Iris pigment epithelial cell (primary cell): ENCODE measurements at places on chromosomes 12 and 14.

GRCh38 chr14:101458741-101459550 is 102.3 kb upstream of the DIO3 start:
- no peak for DNase-seq

DNA sequence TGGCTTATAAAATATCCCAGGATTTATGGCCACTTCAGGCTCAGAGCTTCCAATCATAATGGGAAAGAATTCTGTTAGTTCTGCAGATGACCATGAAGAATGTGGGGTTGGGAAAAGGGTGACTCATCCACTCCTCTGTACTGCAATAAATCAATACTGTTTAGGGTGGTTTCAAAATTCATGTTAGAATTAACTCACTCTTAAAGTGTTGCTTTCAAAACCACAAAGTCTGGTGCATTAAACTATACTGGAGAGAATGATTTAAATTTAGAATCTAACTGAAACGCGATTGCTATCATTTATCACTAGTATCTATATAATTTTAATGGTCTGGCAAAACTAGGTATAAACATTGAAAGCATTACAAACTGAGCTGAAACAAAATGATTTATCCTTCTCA is 798 bp downstream of the CCDC198 start:
- peak; percentile 62 for DNase-seq

DNA sequence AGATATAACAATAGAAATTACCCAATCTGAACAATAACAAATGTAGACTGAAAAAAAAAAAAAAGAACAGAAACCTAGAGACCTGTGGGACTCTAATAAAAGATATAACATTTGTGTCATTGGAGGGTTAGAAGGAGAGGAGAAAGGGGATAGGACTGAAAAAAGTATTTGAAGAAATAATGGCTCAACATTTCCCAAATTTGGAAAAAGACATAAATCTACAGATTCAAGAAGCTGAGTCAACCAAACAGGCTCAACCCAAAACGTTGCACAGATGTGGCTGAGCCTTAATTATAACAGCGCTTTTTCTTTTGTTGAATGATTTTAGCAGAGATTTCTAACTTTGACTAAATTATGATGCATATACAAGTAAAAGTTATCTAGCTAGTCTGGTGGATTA is 131.3 kb downstream of the TMTC3 start:
- DNase-seq, result no peak

- DNase-seq, result no peak
Measured at GRCh38 chr12:80830533-80831088, 107.1 kb downstream of the LIN7A start.

DNA sequence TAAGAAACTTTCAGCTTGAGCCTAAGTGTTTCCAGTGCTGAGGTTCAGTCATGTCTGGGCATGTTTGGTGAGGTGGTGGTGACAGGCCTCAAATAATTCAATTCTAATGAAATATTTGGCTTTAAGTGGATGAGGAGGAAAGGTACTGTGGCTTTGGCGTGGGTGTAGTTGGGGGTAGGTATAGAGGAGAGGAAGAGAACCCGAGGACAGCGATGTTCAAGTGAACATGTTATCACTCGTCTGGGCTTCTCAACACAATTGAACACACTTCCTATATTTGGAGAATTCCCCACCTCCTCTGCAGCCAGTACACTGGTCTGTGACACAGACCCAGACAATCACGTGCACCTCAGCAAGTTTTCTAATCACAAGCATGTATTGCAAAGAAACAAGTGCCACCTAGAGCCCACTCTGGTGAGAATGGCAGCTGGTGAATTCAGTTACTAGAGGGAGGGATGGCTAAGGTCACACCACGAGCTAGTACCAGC is 53.0 kb downstream of the IFNG-AS1 start:
- no peak for DNase-seq

DNA sequence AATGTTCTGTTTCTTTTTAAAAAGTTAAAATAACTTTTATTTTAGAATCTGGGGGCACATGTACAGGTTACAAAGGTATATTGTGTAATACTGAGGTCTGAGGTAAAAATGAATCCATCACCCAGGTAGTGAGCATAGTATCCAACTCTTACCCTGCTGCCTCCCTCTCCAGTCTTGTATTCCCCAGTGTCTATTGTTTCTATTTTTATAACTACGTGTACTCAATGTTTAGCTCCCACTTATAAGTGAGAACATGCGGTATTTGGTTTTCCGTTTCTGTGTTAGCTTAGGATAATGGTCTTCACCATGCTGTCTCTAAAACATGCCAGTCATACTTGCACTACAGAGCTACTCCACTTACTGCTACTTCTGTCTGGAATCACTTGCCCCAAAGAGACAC is 8.4 kb downstream of the FBXO33 start:
- no peak for DNase-seq

- peak; percentile 14 for DNase-seq
Measured at GRCh38 chr14:23286902-23287479, 1.1 kb upstream of the HOMEZ start.

- peak; percentile 67 for DNase-seq
Measured at GRCh38 chr12:91811481-91812287, 334.0 kb downstream of the BTG1 start.

GRCh38 chr12:49030119-49030518 is 11.5 kb upstream of the PRKAG1 start:
- DNase-seq, result no peak

DNA sequence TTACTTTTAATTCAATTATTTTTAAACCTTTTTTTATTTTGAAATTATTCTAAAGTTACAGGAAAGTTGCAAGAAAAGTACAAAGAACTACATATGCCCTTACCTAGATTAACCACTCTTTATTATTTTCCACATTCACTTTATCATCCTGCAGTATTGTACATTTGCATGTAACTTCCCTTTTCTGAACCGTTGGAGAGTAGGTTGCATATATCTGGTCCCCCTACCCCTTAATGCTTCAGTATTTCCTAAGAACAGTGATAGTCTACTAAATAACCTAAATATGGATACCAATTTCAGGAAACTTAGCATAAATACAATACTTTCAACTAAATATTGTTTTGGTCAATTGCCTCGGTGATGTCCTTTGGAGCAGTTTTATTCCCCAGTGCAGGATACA is 15.0 kb downstream of the G2E3 start:
- no peak for DNase-seq

GRCh38 chr14:33307691-33308251 is 369.1 kb downstream of the NPAS3 start:
- DNase-seq, result peak; percentile 22

- DNase-seq, result no peak
Measured at GRCh38 chr14:20970647-20970982, 15.3 kb downstream of the RNASE2 start.

GRCh38 chr12:127077262-127078045 is 1189.5 kb upstream of the TMEM132C start:
- no peak for DNase-seq

DNA sequence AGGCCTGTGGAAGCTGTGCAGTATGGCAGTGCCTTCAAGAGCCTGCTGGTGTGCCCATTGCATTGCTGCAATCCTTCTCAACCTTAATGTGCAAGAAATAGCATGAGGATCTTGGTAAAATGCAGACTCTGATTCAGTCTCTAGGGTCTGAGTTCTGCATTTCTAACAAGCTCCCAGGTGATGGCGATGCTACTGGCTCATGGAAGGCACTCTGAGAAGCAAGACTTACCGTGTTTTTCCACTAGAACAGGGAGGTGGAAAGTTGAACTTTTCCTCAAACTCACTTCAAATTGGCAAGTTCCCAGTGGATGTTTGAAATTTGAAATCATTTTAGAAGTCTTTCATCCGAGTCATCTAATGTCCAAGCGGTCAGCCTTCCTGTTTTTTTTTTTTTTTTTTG is 55.5 kb downstream of the MYRFL start:
- DNase-seq, result peak; percentile 30

GRCh38 chr14:98666545-98666944 is 605.5 kb downstream of the BCL11B start:
- no peak for DNase-seq

DNA sequence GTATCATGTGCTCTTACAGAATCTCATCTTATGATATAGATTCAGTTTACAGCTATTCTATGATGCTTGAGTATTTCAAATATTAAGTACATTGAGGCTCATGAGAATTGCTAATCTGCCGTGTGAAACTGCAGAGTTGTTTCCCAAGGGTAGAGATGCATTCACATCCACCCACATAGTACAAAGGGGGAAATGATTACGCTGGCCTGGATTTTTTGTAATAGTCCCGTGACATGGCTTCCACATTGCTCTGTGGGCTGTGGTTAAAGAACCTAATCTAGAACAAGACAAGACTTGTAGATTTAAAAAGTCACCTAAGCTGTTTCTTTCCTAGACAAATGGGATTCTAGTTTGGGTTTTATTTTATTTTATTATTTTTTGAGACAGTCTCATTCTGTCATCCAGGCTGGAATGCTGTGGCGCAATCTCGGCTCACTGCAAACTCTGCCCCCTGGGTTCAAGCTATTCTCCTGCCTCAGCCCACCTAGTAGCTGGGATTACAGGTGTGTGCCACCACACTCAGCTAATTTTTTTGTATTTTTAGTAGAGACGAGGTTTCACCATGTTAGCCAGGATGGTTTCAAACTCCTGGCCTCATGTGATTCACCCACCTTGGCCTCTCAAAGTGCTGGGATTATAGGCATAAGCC is 13.0 kb upstream of the RIOX1 start:
- peak; percentile 83 for DNase-seq

DNA sequence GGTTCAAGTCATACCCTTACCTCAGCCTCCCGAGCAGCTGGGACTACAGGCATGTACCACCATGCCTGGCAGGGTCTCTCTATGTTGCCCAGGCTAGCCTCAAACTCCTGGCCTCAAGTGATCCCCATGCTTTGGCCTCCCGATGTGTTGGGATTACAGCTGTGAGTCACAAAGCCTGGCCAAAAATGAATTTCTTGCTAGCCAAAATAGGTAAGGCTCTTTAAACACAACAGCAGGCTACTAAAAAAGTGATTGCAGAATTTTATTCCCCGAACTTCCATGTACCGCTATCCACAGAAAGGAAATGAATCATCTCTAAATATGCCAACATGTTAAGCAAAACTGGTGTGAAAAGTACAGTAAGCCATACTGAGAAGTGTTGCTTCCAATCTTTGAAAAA is 50.6 kb downstream of the WDHD1 start:
- peak; percentile 89 for DNase-seq

GRCh38 chr12:44930972-44931600 is 55.0 kb upstream of the NELL2 start:
- DNase-seq, result peak; percentile 66

GRCh38 chr14:100871234-100872186 is 32.0 kb downstream of the RTL1 start:
- DNase-seq, result peak; percentile 47

- DNase-seq, result no peak
Measured at GRCh38 chr14:68639000-68639757, 153.7 kb downstream of the ZFP36L1 start.

GRCh38 chr14:100440207-100440631 is 117.1 kb downstream of the SLC25A47 start:
- peak; percentile 72 for DNase-seq

DNA sequence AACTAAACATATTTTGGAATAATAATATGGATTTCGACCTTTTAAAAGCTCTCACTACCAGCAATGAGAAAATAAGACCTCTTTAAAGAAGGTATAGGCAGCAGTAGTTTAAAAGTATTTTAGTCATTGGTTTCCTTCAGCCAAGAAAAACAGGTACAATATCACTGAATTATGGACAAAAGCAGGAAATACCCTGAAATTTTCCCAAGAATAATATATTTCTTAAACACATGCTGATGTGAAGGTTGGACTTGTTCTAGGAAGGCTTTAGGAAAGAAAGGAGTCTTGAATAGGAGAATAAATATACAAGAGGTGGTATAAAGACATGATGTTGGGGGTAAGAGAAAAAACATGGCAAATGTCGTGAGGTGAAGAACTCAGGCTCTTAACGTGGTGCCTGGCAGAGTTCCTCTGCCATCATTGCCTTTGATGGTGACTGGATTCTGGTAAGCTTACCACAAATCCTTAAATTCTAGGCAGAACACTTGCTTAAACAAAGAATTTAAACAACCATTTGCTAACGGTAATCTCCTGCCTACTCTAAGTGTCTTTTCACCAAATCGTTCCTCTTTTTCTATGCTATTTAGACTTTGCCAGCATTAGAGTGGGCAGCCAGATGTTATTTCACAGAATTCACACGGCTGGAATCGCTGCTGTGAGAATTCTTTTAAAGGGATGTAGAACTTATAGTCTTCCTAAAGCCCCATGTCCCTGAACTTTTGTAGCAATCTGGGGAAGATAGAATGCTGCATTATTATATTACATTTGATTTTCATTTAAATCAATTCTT is 11.9 kb upstream of the NUDT4 start:
- DNase-seq, result no peak

DNA sequence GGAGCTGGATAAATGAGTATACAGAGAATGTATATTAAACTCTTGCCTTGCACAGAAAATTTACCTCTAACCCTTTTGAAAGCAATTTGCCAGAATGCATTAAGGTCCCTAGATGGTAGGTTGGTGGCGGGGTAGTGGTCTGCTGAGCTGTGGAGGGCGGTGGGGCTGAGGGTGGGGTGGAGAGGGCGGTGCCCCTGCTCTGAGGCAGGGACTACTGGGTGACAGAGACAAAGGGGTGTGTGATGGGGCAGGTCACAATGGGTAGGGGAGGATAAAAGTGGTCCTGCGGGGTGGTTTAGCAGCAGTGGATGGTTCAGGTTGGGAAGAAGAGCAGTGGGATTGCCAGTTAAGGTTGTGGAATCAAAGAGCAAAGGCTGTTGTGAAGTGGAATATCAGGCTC is at the start of gene GARIN6:
Gene GARIN6, plus strand, starts transcription at position 301 of the 400 bp plus-strand sequence. CDS start 422 bp downstream, outside the sequence.
- DNase-seq, result no peak

DNA sequence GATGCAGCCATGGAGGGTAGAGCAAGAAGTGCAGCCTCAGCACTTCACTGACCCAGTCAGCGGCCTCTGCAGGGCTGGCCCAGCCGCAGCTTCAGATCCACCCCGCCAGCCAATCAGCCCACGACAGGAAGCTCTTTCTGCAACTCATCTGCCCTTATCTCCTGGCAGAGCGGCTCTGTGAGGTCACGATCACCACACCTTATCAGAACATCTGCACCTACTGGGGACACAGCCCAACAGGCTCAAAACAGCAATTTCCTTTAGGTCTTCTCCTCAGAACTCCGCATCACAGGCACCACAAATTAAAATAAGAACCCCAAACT is 287.3 kb downstream of the BCL11B start:
- DNase-seq, result no peak

- no peak for DNase-seq
Measured at GRCh38 chr12:700016-700415, 36.8 kb upstream of the NINJ2 start.

GRCh38 chr12:68865399-68866164 is 57.6 kb downstream of the MDM2 start:
- no peak for DNase-seq
